Activated CD4-positive, alpha-beta T cell treated with anti-CD3 and anti-CD28 coated beads, Interleukin-2, amount 10 ng/mL, durations not matched to agents 7 days and 5 days (primary cell): ENCODE measurements at places on chromosomes 4 and X. TPM values are rescaled to one million over a fixed set of nuclear protein-coding genes. Genes with fewer than 3 reads are reported as not detected.

The HMGN5 gene
- 3.2 TPM for total RNA-seq

The VCX3A gene
- not detected for total RNA-seq

The SLITRK2 gene
- not detected for total RNA-seq

The STAP1 gene
- total RNA-seq = 31.0 TPM

The CT47A7 gene
- total RNA-seq = not detected

The DCAF8L2 gene
- total RNA-seq = not detected
